ENCODE measurements at places on chromosomes 1 and 21.

GRCh38 chr1:203081465-203082230 lies 4.2 kb downstream of the MYOG start:
- no peak for DNase-seq

DNA sequence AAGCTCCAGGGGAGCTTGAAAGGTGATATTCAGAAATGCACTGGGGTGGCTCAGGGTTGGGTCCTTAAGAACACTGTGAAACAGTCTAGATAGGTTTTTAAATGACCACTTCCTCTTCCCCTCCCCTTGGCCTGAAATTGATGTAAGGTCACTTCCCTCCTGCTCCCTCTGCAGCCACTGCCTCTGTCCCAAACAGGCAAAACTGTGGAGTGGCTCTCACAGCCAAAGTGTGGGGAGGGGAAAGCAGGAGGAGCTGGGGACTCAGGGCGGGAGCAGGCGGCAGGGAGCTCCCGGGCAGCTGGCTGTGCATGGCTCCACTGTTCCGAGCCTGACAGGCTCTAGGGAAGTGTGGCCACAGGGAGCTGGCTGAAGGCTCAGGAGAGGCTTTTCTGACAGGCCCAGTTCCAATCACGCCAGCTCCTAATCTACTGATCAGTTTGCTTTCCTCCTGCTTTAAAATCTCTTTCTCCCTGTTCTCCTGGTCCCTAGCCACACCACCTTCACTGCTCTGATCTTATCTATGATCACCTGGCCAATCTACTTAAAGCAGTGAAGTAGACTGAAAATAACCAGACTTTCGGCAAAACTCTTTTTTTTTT lies 5.1 kb upstream of the CSRP1 start:
- DNase-seq: no peak

DNA sequence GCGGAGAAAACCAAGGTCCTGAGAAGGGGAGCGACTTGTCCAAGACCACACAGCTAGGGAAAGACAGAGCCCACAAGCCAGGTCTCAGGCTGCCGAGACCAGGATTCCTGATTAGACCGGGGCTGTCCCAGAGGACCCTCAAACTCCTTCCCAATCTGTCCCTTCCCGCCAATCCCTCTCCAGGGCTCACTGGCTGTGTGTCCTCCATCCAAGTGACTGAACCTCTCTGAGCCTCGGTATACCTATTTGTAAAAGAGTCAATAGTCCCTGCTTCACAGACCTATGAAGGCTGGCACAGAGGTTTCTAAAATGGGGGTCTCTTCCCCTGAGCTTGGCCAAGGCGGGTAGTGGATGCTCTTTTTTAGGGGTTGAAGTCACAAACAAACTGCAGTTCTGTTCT lies 56.6 kb downstream of the PAX7 start:
- DNase-seq: no peak

- DNase-seq: no peak
Observed at GRCh38 chr1:175514387-175514953, 228.9 kb downstream of the TNR start.

DNA sequence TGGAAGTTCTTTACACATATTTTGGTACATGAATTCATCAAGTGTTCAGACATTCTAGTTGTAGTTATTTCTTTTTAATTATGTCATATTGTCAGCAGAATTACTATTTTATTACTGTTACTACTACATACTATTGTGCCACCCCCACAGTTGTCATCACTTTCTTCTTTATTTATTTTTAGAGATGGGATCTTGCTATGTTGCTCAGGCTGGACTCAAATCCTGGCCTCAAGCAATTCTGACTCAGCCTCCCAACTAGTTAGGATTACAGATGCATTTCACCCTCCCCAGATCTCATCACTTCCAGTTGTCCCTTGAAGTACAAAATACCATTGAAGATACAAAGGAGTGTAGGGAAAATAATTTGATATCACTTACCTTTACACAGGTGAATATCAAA lies 258.0 kb downstream of the KCTD3 start:
- DNase-seq: no peak
